ENCODE measurements at places on chromosomes 4 and X. TPM values are rescaled to one million over a fixed set of nuclear protein-coding genes. Genes with fewer than 3 reads are reported as not detected.

GRCh38 chr4:3530051-3530450, 2.2 kb downstream of the LRPAP1 start:
- H3K4me3 ChIP-seq, result no peak overlapping the region
- no peak overlapping the region for H3K27ac ChIP-seq
- ATAC-seq, result no peak
- no peaks in the 10 kb centered on the region for H3K36me3 ChIP-seq
- no peaks in the 10 kb centered on the region for H3K27me3 ChIP-seq

GRCh38 chrX:153903238-153903980, 1.1 kb upstream of the AVPR2 start:
- peak; percentile 31 for ATAC-seq
- no peaks in the 10 kb centered on the region for H3K4me1 ChIP-seq
- peak overlapping the region; percentile 28 for H3K4me3 ChIP-seq
- H3K27me3 ChIP-seq, result no peaks in the 10 kb centered on the region
- H3K27ac ChIP-seq, result peak overlapping the region; percentile 66

- no peak overlapping the region for H3K27ac ChIP-seq
- no peak overlapping the region for H3K4me3 ChIP-seq
- no peaks in the 10 kb centered on the region for H3K4me1 ChIP-seq
Measured at GRCh38 chrX:39514801-39515200, 583.0 kb downstream of the BCOR start.

DNA sequence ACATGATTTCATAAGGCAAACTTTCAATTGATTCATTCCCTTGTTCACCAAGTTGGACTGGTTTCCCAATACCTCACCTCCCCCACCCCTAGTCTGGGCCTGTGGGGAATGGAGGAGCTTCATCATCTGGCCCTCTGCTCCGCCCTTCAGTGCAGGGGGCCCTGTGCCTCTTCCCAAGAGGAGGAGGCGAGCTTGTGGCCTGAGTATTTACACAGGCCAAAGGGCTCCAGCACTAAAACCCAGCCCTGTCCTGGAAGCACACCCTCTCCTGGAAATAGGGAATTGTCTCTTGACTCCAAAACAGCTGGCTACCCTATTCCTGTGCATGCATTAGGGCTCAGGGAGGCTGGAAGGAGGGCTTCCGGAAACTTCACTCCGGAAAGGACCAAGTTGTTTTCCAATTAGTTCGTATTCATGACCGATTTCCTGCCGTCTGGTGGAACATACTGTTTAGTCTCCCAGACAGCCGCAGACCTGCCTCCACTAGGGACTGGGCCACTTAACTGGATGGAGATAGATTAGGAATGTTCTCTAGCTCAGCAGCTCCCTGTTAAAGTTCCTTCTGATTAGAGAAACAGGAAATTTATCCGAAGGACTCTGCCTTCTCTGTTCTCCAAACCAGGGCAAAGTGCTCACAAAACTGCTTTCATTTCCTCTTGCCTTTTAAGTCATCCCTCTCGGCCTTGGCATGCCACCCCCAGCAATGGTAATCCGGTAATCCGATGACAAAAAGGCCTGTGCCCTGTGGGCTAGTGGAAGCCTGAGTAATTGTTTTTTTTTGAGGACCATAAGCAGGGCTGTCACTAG, 5.8 kb downstream of the SRPX2 start:
- peak overlapping the region; percentile 84 for H3K27ac ChIP-seq
- peak; percentile 91 for ATAC-seq
- no peaks in the 10 kb centered on the region for H3K4me1 ChIP-seq
- no peaks in the 10 kb centered on the region for H3K27me3 ChIP-seq
- H3K36me3 ChIP-seq, result no peaks in the 10 kb centered on the region

GRCh38 chr4:108702960-108703359, 52.6 kb downstream of the OSTC start:
- H3K4me1 ChIP-seq, result no peaks in the 10 kb centered on the region
- no peak overlapping the region for H3K4me3 ChIP-seq
- no peak overlapping the region for H3K27ac ChIP-seq
- H3K27me3 ChIP-seq, result no peaks in the 10 kb centered on the region

DNA sequence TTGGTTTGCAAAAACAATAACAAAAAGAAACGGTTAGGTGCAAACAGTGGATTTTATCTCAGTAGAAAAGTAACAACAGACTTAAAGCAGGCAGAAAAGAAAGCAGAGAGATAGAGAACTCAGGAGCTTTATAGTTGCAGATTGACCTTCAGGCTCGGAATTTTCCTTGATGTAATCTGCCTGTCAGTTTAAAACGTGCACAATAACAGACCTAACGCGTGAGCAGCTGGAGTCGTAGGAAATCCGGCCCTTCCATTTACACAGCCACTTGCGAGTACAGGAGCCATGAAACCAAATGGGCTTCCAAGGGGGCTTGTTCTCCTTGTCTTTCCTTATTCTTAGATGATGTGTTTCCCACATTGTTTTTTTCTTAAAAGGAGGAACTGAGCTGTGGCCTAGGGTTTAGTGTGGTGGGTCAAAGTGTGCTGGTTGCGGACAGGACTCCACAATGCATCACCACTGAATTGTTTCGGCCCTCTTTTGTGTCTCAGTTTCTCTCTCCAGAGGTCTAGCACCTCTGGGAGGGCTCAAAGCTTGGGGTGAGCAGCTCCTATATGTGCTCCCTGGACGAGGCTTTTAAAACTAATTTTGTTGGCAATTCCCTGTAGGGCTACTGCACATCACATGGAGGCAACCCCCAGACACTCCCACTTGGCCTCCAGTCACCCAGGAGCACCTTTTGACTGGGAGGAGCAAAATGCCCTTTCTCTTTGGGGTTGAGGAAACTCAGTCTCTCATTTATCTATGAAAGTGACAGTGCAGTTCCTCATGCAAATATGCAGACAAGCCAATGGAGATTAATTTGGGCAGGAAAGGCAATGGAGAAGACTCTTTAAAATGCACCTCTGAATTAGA, 13.9 kb upstream of the MPP1 start:
- no peak overlapping the region for H3K27ac ChIP-seq
- no peak overlapping the region for H3K4me3 ChIP-seq
- no peak for ATAC-seq
- H3K4me1 ChIP-seq, result no peaks in the 10 kb centered on the region
- H3K36me3 ChIP-seq, result no peaks in the 10 kb centered on the region

The SPANXA2 gene
- not detected for total RNA-seq

- H3K36me3 ChIP-seq, result no peaks in the 10 kb centered on the region
- no peak overlapping the region for H3K27ac ChIP-seq
- ATAC-seq, result peak; percentile 90
- H3K27me3 ChIP-seq, result no peaks in the 10 kb centered on the region
Measured at GRCh38 chr4:41644288-41644914, 104.1 kb downstream of the PHOX2B start.

DNA sequence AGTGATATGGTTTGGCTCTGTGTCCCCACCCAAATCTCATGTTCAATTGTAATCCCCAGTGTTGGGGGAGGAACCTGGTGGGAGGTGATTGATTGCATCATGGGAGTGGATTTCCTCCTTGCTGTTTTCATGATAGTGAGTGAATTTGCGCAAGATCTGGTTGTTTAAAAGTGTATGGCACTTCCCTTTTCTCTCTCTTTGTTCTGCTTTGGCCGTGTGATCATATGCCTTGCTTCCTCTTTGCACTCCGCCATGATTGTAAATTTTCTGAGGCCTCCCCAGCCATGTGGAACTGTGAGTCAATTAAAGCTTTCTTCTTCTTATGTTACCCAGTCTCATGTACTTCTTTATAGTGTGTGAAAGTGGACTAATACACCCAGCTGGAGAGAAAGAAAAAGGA, 113.0 kb upstream of the AADAT start:
- no peaks in the 10 kb centered on the region for H3K36me3 ChIP-seq
- ATAC-seq, result no peak
- no peak overlapping the region for H3K27ac ChIP-seq

The SSX4 gene
- 0.27 TPM for total RNA-seq

The CPEB2 gene
- 27.0 TPM for total RNA-seq

GRCh38 chr4:183399616-183400015, 44.8 kb upstream of the CDKN2AIP start:
- H3K27me3 ChIP-seq, result peaks cover under 1% of the 10 kb centered on the region
- ATAC-seq, result no peak
- no peaks in the 10 kb centered on the region for H3K4me1 ChIP-seq

DNA sequence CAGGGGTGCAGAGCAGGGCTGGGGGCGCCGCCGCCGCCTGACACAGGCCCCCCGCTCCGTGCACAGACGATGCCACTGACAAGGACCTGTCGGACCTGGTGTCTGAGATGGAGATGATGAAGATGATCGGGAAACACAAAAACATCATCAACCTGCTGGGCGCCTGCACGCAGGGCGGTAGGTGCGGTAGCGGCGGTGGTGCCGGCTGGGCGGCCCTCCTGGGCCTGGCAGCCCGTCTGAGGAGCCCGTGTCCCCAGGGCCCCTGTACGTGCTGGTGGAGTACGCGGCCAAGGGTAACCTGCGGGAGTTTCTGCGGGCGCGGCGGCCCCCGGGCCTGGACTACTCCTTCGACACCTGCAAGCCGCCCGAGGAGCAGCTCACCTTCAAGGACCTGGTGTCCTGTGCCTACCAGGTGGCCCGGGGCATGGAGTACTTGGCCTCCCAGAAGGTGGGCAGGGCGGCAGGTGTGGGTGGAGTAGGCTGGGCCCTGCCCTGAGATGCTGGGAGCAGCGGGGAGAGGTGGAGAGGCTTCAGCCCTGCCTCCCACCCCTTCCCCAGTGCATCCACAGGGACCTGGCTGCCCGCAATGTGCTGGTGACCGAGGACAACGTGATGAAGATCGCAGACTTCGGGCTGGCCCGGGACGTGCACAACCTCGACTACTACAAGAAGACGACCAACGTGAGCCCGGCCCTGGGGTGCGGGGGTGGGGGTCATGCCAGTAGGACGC, 12.6 kb downstream of the FGFR3 start:
- H3K27me3 ChIP-seq, result peaks cover 24% of the 10 kb centered on the region
- ATAC-seq, result no peak
- no peak overlapping the region for H3K27ac ChIP-seq
- H3K4me1 ChIP-seq, result no peaks in the 10 kb centered on the region

- peak overlapping the region; percentile 42 for H3K4me3 ChIP-seq
- H3K4me1 ChIP-seq, result no peaks in the 10 kb centered on the region
- H3K27me3 ChIP-seq, result no peaks in the 10 kb centered on the region
- no peaks in the 10 kb centered on the region for H3K36me3 ChIP-seq
- ATAC-seq, result peak; percentile 52
Measured at GRCh38 chr4:76306882-76307659, 538 bp downstream of the STBD1 start.

DNA sequence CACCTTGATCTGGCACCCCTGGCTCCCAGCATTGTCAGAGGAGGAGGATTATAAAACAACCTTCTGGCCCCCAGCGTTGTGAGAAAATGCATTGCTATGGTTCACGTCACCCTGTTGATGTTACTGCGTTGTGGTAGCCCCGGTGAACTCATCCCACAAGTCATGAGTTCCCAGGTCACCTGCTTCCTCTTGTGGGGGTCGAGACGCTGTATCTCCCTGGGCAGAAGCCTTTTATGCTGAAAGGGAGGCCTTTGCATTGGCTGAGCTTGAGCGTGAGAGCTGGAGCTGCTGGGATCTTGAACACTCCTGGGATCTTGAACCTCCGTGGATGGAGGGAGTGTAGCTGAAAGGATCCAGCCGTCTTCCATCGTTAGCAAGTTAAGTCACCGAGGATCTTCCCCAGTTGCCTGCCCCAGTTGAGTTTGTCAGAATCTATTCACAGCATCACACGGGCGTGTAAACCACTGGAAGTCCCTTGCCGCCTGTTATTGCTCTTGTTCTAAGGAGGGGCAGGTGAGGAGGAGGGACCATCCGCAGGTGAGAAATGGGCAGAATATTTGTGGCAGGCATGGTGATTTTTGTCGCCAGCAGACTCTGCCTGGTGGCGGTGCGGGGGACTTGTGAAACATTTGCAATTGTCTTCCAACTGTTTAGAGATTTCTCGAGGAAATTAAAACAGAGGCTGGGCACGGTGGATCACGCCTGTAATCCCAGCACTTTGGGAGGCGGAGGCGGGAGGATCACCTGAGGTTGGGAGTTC, 299.9 kb downstream of the ASMT start:
- no peaks in the 10 kb centered on the region for H3K36me3 ChIP-seq
- no peak for ATAC-seq
- H3K4me1 ChIP-seq, result no peaks in the 10 kb centered on the region
- H3K27ac ChIP-seq, result no peak overlapping the region
- H3K27me3 ChIP-seq, result no peaks in the 10 kb centered on the region

DNA sequence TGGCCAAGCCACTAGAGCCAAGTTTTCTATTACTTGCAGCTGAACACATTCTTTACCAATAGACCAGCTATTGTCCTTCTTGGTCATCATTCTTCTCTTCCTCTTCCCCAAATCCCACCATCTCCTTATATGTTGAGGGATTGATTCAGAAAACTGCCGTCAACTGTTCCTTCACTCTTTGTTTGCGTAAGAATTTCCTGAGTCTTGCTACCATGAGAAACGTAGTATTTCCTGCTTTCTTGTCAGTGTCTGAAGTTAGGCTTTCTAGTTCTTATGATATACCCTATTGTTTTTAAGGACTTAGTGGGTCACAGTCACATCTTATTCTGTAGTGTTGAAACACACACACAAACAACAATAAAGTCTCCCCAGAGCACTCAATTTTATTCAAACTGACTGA, 20.1 kb downstream of the IGFBP7 start:
- H3K4me1 ChIP-seq, result peaks cover 46% of the 10 kb centered on the region
- no peak for ATAC-seq
- no peaks in the 10 kb centered on the region for H3K27me3 ChIP-seq

- no peak overlapping the region for H3K27ac ChIP-seq
- no peak overlapping the region for H3K4me3 ChIP-seq
- H3K4me1 ChIP-seq, result no peaks in the 10 kb centered on the region
- no peaks in the 10 kb centered on the region for H3K36me3 ChIP-seq
- H3K27me3 ChIP-seq, result no peaks in the 10 kb centered on the region
Measured at GRCh38 chr4:183157215-183157614, 58.2 kb downstream of the WWC2 start.

- H3K4me1 ChIP-seq, result no peaks in the 10 kb centered on the region
- H3K27ac ChIP-seq, result no peak overlapping the region
- H3K36me3 ChIP-seq, result no peaks in the 10 kb centered on the region
- ATAC-seq, result no peak
- H3K27me3 ChIP-seq, result no peaks in the 10 kb centered on the region
Measured at GRCh38 chrX:122418758-122419157, 765.3 kb upstream of the GRIA3 start.

GRCh38 chr4:156677131-156677531, 294.5 kb downstream of the PDGFC start:
- no peak for ATAC-seq
- no peak overlapping the region for H3K27ac ChIP-seq
- no peaks in the 10 kb centered on the region for H3K4me1 ChIP-seq
- no peak overlapping the region for H3K4me3 ChIP-seq

- H3K27me3 ChIP-seq, result no peaks in the 10 kb centered on the region
- H3K4me3 ChIP-seq, result no peak overlapping the region
- no peaks in the 10 kb centered on the region for H3K4me1 ChIP-seq
- H3K36me3 ChIP-seq, result no peaks in the 10 kb centered on the region
- ATAC-seq, result no peak
Measured at GRCh38 chrX:132004728-132005127, 18.4 kb upstream of the STK26 start.

DNA sequence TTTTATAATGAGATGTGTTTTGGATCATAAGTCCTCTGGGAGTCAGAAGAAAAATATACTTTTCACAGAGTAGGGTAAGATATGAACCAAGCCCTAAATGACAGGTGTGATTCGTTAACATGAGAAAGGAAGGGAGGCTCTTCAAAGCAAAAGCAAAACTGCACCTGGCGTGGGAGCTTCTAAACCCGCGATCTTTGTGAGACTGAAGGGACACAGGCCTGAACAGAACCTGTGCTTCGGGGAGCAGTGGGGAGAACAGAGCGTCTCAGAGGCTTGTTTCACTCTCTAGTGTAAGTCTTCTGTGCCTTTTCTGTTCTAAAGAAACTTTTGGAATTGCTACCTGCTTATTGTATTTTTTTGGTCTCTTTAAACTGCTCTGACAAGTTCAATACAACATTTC, 30.2 kb upstream of the CYP4V2 start:
- H3K27ac ChIP-seq, result no peak overlapping the region
- H3K36me3 ChIP-seq, result no peaks in the 10 kb centered on the region
- H3K4me3 ChIP-seq, result no peak overlapping the region
- H3K27me3 ChIP-seq, result no peaks in the 10 kb centered on the region
- no peak for ATAC-seq

Data from gastroesophageal sphincter (tissue), 4 donors.